ENCODE measurements at places on chromosomes 4 and X.

GRCh38 chr4:65773636-65774035 is 103.3 kb upstream of the EPHA5 start:
- no peak for DNase-seq

DNA sequence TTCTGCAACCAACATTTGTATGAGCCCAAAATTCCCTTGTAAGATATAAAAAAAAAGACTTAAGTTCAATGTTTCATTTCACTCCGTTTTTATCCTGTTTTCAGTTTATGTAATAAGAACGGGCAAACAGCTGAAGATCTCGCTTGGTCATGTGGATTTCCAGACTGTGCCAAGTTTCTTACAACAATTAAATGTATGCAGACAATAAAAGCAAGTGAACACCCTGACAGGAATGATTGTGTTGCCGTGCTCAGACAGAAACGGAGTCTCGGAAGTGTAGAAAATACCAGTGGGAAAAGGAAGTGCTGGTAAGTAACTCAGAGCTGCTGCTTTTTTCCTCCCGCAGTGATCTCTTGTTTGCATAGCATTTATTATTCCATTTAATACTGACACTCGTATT is 2.8 kb downstream of the ANKRD37 start:
- no peak for DNase-seq

- no peak for DNase-seq
Measured at GRCh38 chr4:4670869-4671268, 129.0 kb upstream of the STX18 start.

GRCh38 chr4:38237139-38237538 is 276.9 kb downstream of the PTTG2 start:
- DNase-seq, result peak; percentile 60

- DNase-seq, result no peak
Measured at GRCh38 chr4:120916937-120917336, 5.6 kb downstream of the PRDM5 start.

- no peak for DNase-seq
Measured at GRCh38 chrX:115350711-115351381, 61.3 kb downstream of the LUZP4 start.

- DNase-seq, result no peak
Measured at GRCh38 chrX:53456254-53456653, 22.1 kb upstream of the HSD17B10 start.

- DNase-seq, result no peak
Measured at GRCh38 chr4:87785731-87786509, 13.4 kb upstream of the IBSP start.

- no peak for DNase-seq
Measured at GRCh38 chr4:2799971-2800690, 7.2 kb downstream of the SH3BP2 start.

DNA sequence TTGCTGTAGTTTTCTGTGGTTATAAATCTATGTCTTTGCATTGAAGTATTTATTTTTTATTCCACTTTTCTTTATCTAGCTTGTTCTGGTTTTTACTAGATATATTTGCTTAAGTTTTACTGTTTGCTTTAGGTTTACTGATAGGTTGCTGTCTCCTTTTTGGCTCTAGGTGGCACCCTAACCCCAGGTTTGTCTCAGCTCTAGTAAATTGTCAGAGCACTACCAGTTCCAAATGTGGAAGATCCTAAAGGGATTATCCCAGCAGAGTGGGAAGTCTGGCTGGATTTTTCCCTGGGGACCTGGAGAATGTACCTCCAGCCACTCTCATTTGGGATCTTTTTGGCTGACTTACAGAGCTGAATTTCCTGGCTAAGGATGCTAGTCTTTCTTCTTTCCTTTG is 106.1 kb downstream of the PBDC1 start:
- peak; percentile 4 for DNase-seq

- no peak for DNase-seq
Measured at GRCh38 chrX:65035446-65035770, 59.2 kb upstream of the ZC4H2 start.

DNA sequence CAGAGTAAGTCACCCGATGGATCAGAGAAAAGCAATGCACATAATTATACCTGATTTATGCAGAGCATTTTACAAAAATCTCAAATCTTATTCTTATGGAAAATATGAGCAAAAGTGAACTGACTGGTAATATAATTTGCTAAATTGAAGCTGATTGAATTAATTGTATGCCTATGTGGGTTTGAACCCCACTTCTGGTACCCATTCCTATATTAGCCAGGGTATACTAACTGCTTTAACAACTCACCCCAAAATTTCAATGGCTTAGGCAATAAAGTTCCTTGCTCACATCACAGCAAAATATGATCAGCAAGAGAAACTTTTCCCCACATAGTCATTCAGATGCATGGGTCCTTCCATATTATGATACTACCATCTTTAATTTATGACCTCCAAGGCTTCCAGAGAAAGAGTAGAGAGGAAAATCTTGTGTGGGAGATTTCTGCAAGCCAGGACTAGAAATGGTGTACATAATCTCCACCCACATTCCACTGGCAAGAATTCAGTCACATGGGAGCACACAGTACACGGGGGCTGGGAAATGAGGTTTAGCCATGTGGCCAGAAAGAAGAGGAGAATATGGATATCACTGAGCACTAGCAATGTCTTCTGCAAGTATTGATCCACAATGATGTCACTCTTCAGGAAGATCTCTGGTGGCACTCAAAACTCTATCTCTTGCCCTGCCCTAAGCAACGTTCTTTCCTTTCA is 640.7 kb downstream of the BCOR start:
- no peak for DNase-seq

DNA sequence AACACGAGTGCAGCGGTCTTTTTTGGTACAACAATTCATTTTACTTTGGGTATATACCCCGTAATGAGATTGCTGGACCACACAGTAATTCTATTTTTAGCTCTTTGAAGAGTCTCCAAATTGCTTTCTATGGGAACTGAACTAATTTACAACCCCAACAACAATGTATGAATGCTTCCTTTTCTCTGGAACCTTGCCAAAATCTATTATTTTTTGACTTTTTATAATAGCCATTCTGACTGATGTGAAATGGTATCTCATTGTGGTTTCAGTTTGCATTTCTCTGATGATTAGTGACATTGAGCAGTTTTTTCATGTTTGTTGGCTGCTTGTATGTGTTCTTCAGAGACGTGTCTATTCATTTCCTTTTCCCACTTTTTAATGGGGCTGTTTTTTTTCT is 240.8 kb downstream of the STK32B start:
- DNase-seq, result no peak

DNA sequence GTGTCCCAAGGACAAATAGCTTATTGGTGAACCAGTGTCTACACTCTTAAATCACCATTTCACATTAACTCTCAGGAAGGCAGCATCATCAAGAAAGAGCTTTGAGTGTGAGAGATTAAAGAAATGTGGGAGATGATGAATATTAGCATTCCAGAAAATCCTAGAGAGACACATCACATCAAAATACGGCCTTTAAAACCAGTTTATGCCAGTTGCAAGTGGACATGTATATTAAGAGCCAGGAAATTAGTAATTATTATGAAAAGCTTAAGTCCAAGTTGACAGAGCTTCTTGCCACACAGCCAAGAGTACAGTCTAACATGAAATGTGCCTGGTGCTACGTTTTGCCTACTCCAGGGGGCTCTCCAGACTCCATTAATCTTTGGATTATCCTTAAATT is 503.0 kb upstream of the BOD1L1 start:
- no peak for DNase-seq

- DNase-seq, result no peak
Measured at GRCh38 chrX:44265559-44265958, 77.9 kb downstream of the EFHC2 start.

DNA sequence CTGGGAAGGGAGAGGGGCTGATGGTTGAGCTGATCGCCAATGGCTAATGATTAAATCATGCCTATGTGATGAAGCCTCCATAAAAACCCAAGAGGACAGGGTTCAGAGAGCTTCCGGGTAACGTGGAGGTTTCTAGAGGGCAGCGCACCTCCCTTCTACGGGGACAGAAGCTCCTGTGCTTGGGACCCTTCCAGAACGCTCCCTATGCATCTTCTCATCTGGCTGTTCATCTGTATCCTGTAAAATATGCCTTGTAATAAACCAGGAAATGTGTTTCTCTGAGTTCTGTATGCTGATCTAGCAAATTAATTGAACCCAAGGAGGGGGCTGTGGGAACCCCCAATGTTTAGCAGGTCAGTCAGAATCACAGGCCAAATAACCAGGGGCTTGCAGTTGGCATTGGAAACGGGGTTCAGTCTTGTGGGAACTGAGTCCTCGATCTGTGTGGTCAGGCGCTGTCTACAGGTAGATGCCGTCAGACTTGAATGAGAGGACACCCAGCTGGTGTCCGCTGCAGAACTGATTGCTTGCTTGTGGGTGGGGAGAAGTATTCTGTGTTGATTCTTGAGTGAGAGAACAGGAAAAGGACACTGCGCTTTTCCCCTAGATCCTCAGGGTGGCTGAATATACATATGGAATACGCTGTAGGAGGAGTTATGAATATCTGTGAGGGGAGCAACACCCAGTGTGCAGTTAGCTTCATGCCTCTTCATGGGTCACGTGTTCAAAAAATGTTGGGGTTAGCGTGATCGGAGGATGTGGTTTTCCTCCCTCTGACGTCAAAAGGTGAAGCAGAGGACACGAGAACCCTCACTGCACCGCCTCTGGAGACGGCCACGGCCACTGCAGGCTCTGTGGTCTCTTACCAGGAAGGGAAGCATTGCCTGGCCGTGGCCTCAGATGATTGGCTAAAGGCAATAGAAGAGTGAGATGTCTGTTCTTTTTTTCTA is 29.2 kb downstream of the HTT-AS start:
- DNase-seq, result peak; percentile 6

DNA sequence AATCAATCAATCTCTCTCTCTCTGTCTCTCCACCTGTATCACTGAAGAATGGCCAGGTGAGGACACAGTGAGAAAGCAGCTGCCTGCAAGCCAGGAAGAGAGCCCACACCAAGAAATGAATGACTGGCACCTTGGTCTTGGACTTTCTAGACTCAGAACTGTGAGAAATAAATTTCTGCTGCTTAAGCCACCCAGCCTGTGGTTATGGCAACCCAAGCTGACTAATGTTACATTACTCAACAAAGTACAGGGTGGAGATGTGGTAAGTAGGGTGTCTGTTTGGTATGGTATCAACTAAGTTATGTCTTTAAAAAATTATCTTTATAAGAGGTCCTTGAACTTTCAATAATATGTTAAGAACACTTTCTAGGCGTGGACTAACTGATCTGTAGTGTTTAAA is 159.3 kb downstream of the EPHA5 start:
- DNase-seq, result no peak

DNA sequence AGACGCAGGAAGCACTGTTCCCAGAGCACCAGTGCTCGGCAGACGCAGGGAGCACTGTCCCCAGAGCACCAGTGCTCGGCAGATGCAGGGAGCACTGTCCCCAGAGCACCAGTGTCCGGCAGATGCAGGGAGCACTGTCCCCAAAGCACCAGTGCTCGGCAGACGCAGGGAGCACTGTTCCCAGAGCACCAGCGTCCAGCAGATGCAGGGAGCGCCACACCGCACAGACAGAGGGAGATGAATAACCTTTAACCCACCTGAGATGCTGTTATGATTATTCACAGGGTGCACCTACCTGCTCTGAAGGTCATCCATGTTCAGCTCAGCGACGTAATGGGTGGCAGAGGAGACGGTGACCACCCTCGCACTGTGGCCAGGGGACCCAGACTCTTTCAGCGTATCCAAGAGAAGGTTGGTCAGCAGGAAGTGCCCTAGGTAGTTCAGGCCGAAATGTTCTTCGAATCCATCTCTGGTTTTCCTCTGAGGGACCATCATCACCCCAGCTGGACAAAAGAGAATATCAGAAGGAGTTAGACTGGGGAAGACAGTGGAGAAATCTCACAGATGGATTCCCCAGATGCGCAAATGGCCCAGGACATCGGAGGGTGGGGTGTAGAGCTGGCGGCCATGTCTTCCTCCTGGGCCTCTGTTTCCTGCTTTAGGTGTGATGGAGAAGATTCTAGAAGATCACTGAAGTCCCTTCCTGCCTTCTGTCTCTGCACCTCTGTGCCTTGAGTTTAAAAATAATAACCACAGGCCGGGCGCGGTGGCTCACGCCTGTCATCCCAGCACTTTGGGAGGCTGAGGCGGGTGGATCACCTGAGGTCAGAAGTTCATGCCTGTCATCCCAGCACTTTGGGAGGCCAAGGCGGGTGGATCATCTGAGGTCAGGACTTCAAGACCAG is 234.1 kb downstream of the DHRSX start:
- DNase-seq, result no peak

DNA sequence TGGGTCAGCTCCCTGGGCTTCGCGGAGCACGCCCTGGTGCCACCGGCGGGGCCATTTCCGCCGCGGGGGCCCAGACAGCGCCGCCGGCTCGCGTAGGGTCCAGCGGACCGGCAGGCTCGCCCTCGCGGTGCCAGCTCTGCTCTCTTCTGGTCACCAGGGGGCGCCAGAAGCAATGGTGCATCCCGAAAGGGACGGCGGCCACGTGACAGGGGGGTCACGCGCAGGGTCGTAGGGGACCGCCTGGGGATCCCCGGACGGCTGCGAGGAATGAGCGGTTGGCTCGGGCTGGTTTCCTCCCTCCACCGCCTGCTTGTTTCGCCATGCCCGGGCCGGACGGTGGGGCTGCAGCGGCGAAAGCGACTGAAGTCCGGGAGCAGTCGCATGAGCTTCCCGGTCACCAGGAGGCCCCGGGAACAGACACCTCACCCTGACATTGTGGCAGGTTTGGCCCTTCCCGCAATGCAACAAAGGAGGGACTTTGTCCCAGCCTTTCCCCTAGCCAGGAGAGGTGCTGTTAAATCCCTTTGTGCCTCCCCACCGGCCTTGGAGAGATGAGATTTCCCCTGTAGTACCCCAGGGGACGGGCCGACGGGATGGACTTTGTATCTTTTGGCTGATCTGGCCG is 15.8 kb downstream of the ZCCHC12 start:
- no peak for DNase-seq

DNA sequence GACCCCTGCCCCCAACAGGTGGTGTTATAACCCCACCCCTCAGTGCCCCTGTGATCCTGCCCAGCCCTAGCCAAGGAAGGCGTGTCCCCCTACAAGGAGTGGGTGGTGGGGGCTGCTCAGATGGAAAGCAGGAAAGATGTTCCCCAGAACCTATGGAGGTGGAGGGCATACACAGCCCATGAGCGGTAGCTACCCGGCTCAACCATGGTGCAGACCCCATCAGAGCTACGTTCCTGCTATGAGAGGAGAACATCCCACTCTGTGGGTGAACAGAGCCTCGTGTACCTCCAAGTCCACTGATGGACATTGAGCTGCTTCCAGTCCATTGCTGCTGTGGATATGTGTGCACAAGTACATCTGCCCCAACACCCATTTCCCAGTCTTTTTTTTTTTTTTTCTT is 71.1 kb downstream of the SHOX start:
- DNase-seq, result no peak

- DNase-seq, result no peak
Measured at GRCh38 chrX:153307276-153308178, 14.0 kb downstream of the PNMA6F start.

GRCh38 chr4:69877453-69877852 is 17.5 kb upstream of the SULT1E1 start:
- no peak for DNase-seq

DNA sequence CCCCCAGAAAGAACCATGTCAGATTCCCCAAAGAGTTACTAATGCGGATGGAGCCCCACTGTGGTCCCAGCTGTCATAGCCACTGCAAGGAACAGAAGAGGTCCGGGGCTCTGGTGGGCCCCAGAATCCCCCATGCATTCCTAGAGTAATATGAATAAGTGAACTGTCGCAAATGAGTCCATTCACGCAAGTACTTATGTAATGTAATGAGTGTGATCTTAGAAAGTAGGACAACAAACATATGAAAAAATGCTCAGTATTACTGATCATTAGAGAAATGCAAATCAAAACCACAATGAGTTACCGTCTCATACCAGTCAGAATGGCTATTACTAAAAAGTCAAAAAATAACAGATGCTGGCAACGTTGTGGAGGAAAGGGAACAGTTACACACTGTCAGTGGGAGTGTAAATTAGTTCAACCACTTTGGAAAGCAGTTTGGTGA is 141.5 kb upstream of the RBPJ start:
- no peak for DNase-seq

Data from astrocyte of the cerebellum (primary cell).